NT2/D1 (cell line): ENCODE measurements at places on chromosomes 11 and 22.

- no peak for DNase-seq
Measured at GRCh38 chr22:49521787-49522224, 305.9 kb downstream of the BRD1 start.

- no peak for DNase-seq
Measured at GRCh38 chr11:76823481-76824028, 37.2 kb upstream of the ACER3 start.

DNA sequence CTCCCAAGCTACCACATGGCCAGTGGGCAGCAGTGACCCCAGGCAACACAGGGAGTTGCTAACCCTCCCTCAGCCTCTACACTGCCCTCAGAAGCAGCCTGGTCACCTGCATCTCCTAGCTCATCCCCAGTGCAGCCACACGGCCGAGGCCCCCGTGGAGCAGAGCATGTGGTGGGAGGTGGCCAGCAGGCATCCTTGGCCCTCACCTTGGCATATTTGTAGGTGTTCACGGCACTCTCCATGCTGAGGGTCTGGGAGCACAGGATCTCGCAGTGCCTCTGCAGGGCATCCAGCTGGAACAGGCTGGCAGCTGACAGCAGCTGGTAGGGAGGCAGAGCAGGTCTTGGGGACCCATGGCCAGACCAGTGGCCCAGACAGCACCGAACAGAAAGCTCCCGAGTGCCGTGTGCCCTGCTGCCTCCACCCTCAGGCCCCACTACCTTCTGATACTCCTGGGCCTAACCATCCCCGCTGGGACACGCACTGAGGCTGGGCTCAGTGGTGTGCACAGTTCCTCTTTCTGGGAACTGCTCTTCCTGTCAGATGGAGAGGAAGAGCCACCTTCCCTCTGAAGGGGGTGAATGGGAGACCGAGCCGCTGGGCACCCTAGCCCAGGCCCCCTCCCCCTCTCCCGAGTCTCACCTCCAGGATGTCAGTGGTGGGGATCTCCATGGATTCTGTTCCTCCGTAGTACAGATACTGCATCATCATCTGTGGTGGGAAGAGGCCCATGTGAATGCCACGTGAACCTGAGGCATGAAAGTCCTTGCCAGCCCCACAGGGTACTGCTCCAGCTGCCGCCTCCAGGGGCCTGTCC is 48.8 kb downstream of the NAT10 start:
- no peak for DNase-seq

DNA sequence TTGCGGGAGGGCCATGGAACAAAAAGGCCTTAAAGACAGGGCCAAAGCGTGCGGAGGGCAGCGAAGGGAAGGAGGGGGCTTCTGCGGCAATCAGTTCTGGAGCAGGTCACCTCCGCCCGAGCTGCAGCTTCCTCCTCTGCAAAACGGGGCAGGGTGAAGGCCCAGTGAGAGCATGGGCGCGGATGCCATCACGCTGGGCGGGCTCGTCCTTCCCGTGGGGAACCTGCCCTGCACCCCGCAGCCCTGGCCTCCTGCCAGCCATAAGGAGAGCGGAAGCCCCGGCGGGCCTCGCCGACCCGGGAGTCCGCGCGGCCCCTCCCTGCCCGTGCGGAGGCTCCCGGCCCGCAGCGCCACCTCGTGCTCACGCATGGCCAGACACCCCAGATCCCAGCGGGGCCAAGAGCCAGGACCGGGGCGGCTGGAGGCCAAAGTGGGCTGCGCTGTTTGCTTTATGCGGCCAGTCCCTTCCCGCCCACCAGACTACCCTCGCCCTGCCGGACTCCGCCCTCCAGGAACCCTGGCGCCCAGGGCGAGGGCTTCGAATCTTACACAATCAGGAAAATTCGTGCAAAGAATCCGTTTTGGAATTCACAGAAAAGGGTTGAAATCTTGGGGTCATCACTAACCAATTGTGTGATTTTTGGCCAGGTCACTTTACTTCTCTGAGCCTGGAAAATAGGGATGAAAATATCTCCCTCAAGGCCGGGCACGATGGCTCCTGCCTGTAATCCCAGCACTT is 16.1 kb downstream of the TSKU start:
- DNase-seq = no peak

GRCh38 chr11:25159341-25159740 is 662.5 kb downstream of the LUZP2 start:
- no peak for DNase-seq

GRCh38 chr11:133425245-133425644 is 107.1 kb downstream of the OPCML start:
- DNase-seq = peak; percentile 22

GRCh38 chr22:32920032-32920628 is 118.6 kb downstream of the TIMP3 start:
- DNase-seq = no peak

DNA sequence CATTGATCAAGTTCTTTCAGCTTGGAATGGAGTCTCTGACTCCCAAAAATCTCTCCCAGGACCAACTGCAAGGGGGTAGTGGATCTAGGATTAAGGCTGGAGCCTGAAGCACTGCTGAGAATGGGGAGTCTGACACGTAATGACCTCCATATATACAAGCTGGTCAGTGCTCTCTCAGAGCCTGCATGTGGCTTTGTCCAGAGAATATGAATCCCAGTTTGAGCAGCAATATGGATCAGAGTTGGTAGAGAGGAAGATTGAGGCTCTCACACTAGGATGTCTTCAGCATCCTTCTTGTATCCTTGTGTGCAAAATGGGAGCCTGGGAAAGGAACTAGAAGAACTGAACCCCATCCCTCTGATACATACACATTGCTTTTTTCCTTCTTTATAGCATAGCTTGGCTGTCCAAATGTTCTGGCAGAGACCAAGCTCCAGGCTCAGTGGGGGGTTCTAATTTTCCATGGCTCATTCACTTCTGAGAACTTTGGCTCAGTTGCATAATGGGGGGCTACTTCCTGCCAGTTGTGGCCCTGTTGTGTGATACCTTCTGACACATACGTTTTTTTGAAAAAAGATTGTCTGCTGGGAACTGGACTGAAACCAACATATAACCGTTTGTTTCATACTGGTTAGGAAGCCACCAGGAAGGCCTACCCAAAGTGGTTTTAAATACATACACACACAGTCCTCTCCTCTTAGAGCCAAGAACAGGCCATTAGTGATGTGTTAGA is 138.2 kb downstream of the ETS1 start:
- DNase-seq = no peak

- no peak for DNase-seq
Measured at GRCh38 chr11:47187723-47188122, 1.5 kb upstream of the PACSIN3 start.

DNA sequence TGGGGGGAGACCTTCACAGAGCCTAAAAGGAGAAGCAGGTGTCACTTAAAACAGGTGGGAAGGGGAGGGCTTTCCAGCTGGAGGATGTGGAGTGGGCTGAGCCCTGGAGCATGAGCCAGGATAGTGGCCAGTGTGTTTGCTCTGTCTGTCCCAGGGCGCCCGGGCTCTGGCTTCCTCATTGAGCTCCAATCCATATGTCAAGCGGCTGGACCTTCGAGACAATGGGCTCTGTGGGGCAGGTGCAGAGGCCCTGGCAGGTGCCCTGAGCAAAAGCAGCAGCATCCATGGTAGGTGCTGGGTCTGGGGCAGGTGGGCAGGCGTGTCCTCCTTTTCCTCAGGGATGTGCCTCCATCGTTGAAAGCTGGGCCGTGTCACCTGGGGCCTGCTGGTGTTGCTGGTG is 2.0 kb downstream of the LRRC74B start:
- no peak for DNase-seq

- DNase-seq = no peak
Measured at GRCh38 chr22:21718499-21718898, 17.1 kb downstream of the YPEL1 start.

- no peak for DNase-seq
Measured at GRCh38 chr11:897253-898142, 13.1 kb downstream of the CHID1 start.

GRCh38 chr22:37267135-37267587 is 15.1 kb upstream of the CYTH4 start:
- DNase-seq = no peak

DNA sequence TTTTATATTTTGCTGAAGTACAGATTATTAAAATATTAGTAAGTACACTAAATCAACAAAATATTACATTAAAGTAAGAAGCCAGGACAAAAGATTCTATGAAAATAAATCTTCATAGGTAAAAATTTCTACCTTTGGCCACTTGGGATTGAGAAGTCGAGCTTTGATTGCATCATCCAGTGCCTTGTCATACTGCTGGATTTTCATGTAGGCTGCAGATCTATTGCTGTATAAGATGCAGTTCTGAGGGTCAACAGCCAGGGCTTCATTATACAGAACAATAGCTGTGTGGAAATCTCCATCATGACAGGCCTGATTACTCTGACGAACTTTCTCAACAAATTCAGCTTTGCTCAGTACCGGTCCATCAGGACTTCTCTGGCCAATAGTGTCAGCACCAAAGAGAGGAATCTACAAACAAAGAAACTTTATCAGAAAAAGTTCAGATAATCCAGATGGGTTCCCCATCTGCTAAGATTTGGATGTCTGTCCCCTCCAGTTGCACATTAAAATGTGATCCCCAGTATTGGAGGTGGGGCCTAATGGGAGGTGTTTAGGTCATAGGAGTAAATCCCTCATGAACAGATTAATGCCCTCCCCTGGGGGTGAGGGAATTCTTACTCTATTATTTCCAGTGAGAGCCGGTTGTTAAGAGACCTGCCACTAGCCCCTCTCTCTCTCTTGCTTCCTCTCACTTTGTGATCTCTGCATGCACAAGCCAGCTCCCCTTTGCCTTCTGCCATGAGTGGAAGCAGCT is 50.0 kb downstream of the TTC28 start:
- no peak for DNase-seq

GRCh38 chr11:122978299-122978620 is 3.4 kb downstream of the BSX start:
- DNase-seq = no peak

- DNase-seq = no peak
Measured at GRCh38 chr11:65169164-65169641, 830 bp upstream of the SPDYC start.

DNA sequence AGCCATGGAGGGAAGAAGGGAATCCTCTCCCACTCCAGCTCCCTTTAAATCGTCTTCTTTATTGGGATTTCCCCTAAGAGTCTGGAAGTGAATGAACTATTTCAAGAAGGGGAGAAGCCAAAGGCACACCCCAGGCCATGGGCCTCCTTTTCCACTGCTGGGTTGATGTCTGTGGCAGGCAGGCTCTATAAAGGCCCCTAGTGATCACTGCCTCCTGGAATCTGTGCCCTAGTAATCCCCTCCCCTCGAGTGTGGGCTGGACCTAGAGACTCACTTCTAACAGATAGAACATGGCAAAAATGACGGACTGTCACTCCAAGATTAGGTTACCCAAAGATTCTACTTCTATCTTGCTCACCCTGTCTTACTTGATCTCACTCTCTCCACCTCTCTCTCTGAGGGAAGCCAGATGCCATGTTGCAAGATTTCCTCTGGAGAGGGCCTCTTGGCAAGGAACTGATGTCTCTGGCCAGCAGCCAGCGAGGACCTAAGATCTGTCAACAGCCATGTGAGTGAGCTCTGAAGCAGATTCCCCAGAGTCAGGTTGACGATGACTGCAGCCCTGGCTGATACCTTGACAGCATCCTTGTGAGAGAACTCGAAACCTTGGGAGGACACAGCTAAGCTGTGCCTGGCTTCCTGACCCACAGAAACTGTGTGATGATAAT is 444.8 kb downstream of the SOX6 start:
- DNase-seq = no peak

- no peak for DNase-seq
Measured at GRCh38 chr22:35589071-35589755, 27.9 kb downstream of the MB start.

- no peak for DNase-seq
Measured at GRCh38 chr11:123425367-123425766, 4.7 kb upstream of the GRAMD1B start.

GRCh38 chr11:12132790-12133145 is 22.4 kb downstream of the MICAL2 start:
- DNase-seq = no peak

DNA sequence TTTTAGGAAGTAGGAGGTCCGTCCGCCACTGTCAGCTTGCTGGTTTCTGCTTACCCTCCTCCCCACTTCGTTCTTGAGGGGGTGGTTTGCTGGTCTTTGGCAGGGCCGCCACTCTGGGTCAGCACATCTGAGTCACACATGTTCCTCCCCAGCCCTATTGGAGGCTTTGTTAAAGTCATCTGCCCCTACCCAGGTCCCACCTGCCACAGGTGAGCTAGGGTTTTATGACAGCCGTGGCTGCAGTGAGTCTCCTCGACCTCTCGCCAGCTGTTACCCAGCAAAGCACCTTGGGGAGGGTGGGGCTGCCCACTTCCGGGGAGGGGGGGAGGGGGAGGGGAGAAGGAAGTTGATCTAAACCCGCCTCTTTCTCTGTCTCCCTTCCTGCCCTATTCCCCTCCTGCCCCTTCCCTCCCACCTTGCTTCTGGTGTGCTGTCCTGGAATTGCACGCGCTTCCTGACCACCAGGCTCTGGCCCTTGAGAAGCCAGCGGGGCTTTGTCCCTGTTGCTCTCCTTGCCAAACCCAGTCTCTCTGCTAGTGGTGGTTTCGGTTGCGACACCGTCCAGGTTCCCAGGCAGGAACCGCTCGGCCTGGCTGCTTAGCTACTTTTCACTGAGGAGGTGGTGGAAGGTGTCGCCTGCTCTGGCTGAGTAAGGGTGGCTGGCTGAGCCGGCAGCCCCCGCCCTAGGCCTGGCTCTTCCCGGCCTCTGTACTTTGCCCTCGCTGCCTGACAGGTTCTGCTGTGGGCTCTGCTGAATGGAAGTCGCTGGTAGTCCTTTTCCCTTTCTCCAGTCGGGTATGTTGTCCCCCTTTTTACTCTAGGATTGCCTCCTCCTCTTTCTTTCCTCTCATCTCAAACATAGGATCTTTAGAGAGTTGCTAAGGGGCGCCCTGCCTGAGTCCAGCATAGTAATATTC is 28.5 kb downstream of the RCOR2 start:
- DNase-seq = no peak

GRCh38 chr11:68832476-68833181 is 9.1 kb downstream of the CPT1A start:
- no peak for DNase-seq

GRCh38 chr11:112087212-112087611 is 539 bp downstream of the SDHD start:
- DNase-seq = no peak

- no peak for DNase-seq
Measured at GRCh38 chr11:66915046-66915832, 42.9 kb downstream of the PC start.

GRCh38 chr11:83292709-83293456 is 6.7 kb upstream of the CCDC90B start:
- peak; percentile 73 for DNase-seq

DNA sequence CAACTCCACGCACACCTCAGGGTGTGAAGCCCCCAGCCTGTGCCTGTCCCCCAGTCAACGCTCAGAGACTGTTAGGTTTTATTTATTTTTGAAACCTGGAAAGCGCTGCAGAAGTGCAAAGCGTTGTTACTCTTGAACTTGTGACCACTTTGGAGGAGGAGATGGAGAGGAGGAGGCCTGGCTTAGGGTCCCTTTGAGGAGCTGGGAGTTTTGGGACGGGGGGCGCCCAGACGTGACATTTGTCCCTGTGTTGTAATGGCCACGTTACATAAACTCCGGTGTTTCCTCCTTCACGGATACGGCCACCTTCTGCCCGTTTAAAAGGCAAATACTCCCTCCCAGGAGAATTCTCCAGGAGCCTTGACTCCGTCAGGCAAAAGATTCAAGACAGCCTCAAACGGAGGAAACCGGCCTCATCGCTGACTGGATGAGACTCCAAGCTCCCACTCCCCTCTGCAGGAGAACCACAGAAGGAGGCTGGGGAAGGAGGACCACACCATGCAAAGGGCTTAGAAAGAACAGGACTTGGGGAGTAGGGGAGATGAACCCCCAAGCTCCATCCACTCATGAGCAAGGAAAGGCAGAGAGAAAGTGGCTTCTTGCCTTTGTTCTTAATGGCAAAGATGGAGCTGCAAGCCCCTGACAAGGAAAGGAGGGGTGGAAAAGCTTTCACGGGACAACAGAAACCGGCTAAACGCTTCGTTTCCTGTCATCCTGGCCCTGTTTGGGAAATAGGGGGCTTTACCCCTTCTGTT is 630 bp downstream of the PIK3IP1 start:
- no peak for DNase-seq
